ENCODE measurements at places on chromosomes 2 and 18.

DNA sequence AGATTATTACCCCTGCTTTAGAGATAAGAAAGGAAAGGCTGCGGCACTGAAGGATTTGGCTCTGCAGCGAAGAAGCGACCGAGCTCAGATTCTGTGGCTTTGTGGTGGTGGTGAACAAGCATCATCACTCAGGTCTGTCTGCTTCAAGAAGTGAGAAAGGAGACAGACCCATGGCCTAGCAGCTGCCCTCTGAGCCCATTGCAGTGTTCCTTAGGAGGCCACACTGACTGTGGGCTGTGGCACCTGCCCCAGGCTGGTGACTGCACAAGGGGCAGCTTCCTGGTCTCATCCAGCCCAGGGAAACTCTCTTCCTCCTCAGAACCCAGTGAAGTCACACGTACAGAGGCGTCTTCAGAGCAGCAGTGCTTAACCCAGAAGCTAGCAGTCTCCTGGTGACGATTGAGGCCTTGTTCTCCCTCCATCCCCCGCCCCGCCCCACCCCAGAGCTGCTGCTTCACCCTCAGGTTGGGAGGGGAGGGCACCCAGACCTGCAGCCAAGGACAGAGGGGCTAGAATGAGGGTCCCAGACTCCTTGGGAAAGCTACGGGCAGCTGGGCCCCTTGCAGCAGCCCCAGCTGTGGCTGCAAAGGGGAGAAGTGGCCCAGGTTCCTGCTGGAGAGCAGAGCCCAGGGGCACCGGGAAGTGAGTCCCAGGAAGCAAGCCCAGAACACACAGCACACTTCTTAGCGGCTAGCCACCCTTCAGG is 22.2 kb downstream of the BIN1 start:
- DNase-seq: no peak

DNA sequence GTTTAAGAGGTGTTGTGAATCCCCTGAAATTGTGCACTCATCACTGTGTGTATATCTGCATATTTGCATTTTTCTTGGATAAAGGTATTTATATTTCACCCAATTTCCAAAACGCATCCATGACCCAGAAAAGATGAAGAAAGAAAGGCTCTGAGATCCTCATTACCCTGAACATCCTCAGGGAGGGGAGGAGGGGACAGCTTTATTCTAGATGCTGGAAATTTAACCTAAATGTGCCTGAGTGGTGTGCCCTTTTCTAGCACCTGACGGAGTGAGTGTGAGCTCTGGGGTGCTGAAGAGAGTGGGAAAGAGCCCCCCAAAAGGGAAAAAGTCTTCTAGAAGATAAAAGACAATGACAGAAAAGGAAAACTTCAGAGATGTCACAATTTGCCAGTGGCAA is 20.8 kb downstream of the CNTNAP5 start:
- no peak for DNase-seq

DNA sequence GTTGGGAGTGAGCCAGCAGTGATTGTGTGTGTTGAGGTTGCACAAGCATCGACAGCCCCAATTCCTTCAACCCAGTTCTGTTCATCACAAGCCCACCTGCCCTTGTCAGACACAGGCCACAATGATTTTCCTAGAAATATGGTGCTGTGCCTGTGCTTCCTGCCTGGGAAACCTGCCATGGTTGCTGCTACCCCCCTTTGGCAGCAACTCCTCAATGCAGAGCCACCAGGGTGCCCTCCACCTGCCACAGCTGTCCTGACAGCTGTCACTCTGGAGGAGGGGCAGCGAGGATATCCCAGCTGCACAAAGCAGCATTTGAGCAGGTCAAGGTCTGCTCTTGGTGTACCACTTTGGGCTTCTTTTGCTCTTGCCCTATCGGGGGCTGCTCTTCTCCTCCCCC is 27.1 kb downstream of the SMIM21 start:
- DNase-seq: no peak

DNA sequence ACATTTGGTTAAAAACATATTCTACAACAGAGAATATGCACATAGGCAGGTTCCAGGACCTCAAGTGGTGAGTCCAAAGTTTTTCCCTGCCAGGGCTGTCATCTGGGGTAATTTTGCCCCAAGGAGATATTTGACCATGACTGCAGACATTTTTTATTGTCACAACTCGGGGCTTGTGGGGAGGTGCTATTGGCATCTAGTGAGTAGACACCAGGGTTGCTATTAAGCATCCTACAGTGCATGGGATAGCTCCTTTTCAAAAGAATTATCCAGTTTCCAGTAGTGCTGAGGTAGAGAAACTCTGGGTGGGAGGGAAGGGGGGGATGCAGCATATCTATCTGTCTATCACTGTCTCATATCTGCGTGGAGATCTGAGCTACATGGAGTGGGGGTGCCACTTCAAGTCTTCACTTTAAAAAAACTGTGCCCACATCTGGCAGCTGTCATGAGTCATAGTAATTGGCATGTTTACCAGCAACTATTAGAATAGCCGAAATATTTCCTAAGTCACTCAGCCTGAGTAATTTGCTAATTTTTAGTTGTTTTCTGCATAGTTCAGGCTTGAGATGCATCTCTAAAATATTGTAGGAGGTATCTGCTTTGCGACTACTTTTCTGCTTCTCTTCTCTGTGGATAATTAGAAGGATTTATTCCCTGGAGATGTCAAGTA is 254.0 kb upstream of the RBMS1 start:
- no peak for DNase-seq

GRCh38 chr2:14358774-14359173 is 273.7 kb upstream of the LRATD1 start:
- DNase-seq: no peak

- DNase-seq: no peak
These were observed 77.4 kb upstream of the LDLRAD4 start for GRCh38 chr18:13141209-13141608.
